ENCODE measurements at places on chromosomes 5 and 9.
A peak's percentile ranks its signal among the peaks of the same experiment; 100 is the strongest.

DNA sequence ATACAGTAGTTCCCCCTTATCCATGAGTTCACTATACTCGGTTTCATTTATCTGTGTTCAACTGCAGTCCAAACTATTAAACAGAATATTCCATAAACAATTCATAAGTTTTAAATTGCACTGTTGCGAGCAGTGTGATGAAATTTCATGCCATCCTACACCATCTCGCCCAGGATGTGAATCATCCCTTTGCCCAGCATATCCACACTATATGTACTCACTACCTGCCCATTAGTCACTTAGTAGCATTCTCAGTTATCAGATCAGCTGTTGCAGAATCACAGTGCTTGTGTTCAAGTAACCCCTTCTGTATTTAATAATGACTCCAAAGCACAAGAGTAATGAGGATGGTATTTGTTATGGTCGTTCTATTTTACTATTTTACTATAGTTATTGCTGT is 51.5 kb downstream of the SHOC1 start:
- DNase-seq = no peak

- no peak for DNase-seq
These were observed 51.9 kb downstream of the NEK6 start for GRCh38 chr9:124309667-124310084.

GRCh38 chr5:154612666-154613065 is 134.6 kb upstream of the HAND1 start:
- DNase-seq = no peak

DNA sequence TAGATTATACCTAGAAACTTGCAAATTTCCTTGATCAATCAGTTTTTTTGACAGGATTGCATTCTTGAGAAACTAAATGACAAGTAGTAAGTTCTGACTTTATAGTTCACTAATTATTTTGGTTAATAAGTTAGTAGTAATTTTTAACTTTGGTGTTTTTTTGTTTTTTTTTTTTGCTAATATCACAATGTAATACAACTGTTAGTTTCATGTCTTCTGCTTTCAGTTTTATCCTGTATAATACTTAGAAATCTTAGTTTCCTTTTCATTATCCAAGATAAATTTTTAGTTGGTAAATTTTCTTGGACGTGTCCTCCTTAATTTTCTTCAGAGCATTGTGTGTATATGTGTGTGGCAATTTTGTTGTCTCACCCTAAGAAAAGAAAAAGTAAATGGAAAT is 57.8 kb downstream of the CWC27 start:
- no peak for DNase-seq

DNA sequence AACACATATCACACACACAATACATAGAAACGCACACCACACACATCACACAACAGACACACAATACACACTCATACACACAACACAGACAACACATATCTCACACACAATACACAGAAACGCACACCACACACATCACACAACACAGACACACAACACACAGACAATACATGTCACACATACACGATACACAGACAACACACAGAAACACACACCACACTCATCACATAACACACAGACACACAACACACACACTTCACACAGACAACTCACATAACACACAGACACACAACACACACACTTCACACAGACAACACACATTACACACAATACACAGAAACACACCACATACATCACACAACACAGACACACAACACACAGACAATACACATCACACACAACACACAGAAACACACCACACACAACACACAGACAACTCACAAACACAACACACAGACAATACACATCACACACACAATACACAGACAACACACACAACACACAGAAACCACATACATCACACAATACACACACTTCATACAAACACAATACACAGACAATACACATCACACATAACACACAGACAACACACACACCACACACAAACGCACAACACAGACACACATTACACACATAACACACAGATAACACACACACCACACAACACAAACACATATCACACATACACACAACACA is 4.3 kb upstream of the CCDC187 start:
- DNase-seq = no peak

DNA sequence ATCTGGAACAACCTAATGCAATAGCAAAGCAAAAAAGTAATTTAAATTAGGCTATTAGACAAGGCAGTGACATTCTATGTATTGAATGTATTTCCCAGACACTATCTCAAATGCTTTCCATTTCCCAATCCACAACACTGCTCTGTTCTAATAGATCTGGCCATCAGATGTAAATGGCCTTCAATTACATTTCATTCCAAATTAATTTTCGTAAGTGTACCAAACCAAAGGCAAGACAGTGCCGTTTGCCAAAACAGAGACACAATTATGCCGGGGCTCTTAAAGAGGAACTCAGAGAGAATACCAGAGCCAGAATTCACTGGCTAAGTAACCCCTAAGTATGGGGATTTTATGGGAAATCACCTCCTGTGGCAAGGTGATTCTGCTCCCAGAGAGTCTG is 63.1 kb downstream of the GNAQ start:
- no peak for DNase-seq

DNA sequence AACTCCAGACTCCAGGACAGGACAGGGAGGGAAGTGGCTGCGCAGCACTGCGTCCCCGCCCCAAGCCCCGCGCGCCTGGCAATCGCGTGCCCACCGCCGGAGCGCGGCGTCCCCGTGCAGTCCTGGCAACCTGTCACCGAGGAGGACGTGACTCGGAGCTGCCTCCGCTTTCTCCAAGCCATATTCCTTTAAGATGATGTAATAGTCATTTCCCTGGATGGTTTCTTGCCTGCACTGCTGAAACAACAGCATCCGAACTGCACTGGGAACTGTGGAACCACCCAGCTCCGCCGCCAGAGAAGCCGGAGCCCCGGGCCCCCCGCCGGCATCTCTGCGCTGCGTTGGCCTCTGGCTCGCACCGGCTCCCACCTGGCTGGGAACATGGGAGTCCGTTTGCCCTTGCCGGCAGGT is 34.5 kb downstream of the KCTD16 start:
- DNase-seq = no peak

DNA sequence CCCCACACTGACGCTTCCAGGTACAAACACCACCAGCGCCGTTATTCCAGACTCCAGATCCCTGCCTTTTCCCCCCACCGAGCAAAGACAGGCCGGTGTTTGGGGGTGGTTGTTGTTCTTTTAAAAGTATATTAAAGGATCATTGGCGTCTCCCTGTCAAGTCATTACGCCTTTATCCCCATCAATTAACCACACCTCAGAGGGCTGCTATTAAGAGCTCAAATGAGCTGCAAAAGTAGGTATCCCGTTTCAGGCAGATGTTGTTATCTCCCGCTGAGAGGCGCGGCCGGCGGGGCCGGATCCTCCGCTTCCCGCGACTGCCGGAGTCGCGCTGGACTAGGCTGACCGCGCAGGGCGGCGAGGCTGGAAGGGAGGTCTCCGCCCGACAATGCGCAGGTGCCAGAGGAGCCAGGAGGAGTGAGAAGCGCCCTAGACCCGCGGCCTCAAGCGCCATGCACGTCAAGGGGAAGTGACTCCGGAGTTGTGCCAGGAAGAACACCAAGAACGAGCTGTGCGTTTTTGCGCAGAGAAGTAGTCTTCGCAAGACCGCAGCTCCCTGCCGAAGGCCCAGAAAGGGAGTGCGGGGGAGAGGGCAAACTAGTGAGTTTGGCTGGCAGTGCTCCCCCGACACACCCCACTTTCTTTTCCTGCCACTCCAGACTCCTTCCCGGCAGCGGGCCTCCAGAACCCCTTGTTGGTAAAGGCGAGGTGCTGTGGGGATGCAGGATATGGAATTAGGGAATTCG is 8.2 kb downstream of the NR2F1-AS1 start:
- no peak for DNase-seq

- no peak for DNase-seq
These were observed 70.5 kb upstream of the SPTLC1 start for GRCh38 chr9:92185681-92186080.

DNA sequence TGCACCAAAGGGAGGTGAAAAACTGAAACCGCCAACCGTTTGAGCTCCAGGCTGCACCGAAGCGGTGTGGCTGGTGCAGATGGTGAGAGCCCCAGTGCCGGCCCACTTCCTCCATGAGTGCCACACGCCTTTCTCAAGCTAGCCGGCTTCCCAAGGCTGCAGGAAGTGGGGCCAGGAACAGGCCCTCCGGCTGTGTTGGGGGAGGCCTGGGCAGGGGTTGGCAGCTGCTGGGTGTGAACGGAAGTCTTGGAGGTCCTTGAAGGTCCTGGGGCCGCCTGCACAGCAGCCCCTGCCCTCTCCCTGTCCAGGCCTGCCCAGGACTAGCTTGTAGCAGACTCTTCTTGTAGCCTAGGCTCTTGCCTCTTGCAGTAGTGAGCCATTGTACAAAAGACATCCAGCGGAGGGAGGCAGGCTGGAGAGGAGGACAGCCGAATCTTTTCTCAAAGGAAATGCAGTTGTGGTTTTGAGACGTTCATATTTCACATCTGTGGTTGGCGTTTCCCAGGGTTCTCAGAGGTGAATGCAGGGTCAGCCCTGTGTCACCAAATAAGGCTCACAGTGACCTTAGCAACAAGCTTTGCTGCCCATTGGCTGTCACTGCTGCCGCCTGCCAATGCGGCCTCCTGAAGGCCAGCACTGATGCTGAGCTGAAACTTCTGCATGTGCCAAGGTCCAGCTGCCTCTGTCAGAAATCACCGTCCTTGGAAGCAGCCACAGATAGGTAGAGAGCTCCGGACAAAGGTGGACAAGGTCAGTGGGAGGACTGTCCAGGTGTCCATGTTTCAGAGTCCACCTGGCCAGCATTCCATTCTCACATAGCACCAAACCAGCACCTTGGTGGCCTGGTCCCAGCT is 23.9 kb downstream of the IRF1 start:
- DNase-seq = no peak

DNA sequence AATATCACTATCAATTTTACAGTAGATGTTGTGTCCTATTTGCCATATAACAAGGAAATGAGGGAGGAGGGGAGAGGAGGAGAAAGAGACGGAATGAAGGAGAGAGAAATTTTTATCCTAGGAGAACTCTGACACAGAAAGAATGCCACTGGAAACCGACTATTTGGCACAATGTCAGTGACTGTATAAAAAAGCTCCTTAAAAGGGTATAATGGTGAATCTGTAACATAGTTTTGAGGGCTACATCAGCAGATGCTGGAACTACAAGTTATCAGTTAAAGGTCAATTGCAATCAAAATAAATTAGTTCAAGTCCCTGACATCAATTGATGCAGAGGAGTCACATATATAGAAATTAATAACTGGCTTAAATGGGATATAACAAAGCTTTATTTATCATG is 5.7 kb downstream of the EDIL3 start:
- no peak for DNase-seq

- peak; percentile 42 for DNase-seq
These were observed 508 bp upstream of the SNCAIP start for GRCh38 chr5:122311497-122311960.
